Stimulated activated CD8-positive, alpha-beta memory T cell treated with anti-CD3 and anti-CD28 coated beads, Interleukin-15, amount 100 ng/mL, for 48 hours (primary cell): ENCODE measurements at places on chromosomes 1 and 21.
A peak's percentile ranks its signal among the peaks of the same experiment; 100 is the strongest.

DNA sequence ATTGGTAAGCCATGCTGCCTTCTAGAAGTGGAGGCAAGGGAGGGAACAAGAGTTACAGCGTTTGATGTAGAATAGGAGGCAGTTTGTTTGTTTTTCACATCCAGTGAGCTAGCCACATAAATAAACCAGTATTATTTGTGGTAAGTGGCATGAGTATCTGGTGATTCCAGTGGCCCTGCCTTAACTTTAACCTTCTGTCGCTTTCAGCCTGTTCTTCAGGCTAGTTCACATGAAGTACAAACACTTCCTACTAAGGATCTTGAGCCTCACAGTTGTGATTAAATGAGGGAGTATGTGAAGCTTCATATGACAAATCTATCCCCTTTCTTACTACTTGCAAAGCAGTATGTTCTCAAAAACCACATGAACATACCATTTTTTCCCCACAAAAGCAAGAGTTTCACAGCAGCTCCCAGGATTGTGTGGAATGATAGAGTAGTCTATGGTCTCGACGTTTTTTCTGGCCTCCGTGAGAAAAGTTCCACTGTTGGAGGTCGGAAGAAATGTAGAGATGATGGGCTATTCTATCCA is 59.5 kb downstream of the PHACTR4 start:
- DNase-seq: no peak

GRCh38 chr21:14827468-14827867 is 237.3 kb downstream of the NRIP1 start:
- no peak for DNase-seq

- DNase-seq: no peak
These were observed 38.7 kb downstream of the DSTYK start for GRCh38 chr1:205172729-205173366.

DNA sequence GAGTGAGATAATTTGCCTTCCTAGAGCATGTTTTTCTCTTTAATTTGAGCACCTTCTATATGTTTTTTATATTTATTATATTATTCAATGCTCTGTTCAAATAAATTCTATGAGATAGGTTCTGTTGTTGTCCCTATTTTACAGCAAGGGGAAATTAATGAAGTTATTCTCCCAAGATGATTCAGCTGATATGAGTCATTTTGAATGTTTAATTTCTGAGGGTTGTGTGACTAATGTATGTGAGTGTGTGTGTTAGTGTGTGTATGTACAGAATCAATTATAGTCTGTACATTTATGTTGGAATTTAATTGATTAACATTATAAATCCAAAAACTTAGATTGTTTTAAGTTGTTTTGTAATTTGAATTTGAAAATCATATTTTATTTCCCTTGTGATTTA is 1536.7 kb upstream of the B3GALT2 start:
- no peak for DNase-seq

DNA sequence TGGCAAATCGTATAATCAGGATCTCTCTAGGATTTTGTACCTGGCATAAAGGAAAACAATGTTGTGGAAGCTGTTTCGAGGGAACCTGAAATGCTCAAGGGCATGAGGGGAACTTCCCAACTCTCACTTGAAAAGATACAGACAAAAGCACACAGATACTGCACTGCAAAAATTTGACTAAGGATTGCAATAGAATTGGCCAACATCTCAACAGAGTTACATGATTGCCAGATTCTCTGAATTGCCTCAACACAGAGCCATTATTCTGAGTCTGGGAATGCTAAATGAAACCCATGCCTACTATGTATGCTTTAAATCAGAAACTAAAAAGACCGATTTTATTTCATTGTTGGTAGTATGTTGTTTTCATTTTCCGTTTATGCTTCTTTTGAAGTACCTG is 16.0 kb downstream of the KRTAP19-8 start:
- no peak for DNase-seq

- DNase-seq: no peak
These were observed 16.9 kb downstream of the MGST3 start for GRCh38 chr1:165647970-165648369.

DNA sequence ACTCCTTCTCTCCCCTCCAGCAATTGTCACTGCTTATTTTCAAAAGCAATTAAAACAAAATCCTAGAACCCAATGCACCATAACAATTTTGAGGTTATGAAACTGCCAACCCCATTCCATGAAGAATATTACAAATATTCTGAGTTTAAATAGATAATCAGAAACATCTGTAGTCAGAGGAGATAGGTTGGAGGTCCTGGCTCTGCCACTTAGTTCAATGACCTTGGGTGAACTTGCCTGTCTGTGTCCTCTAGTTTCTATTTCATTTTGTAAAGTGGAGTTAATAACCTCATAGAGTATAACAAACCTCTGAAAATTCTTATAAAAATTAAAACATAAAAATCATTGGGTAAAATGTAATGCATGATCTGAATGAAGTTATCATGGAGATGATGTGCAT is 164.6 kb downstream of the KCTD3 start:
- DNase-seq: no peak

DNA sequence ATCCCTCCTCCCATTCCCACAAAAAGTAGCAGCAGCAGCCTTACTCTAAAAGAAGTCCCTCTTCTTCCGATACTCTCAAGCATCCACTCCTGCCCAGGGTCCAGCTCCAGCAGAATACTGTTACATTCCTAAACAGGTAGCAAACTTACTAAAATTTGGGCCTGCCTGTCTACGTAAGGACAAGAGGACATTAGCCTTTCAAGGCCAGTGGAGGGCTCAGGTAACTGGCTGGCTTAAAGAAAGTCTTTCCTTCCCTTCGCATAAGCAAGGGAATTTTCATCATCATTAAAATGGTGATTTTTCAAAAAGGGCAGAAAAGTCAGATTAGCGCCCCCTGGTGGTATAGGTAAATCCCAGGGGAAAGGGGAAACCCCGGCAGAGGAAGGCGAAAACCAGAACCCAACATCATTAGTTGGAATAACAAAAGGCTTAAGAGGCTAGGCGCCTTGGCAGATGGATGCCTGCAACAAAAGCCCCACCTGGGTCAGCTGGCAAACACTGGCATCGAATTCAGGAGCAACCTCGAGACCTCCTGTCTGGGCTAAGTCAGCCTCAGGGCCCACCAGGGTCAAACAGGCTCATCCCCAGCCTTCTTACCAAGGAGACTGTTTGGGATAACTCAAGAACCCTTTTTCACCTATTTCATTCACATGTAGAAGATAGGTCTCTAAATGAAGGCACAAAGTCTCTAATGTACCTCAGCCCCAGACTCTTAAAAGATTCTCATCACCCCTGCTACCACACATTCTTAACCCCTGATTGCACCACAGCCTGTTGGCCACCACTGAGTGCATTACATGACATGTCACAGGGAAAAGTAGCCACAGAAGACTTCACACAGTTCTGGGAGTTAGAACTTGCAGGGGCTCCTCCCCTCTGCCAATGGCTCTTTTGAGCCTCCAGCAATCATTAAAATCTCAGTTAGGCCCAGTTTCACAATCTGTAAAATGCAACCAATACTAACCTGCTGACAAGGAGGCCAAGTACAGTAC is 36.7 kb downstream of the ERI3 start:
- no peak for DNase-seq

DNA sequence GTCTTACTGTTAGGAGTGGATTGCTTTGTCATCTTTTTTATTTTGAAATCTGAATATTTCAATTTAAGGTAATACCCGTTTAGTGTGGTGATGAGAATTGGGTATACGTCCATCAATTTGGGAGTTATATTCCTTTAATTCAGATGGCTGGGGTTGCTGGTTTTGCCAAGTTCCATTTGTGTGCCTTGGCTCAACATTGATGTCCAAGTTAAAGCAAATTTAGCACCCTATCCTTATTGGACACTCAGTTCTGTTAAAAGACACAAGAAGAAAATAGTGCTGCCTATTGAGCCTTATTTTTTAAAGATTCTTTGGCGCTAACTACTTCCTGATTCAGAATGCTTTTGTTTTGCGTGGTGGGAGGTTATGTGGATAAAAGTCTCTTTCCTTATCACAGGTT is 40.6 kb downstream of the CAMTA1 start:
- no peak for DNase-seq

DNA sequence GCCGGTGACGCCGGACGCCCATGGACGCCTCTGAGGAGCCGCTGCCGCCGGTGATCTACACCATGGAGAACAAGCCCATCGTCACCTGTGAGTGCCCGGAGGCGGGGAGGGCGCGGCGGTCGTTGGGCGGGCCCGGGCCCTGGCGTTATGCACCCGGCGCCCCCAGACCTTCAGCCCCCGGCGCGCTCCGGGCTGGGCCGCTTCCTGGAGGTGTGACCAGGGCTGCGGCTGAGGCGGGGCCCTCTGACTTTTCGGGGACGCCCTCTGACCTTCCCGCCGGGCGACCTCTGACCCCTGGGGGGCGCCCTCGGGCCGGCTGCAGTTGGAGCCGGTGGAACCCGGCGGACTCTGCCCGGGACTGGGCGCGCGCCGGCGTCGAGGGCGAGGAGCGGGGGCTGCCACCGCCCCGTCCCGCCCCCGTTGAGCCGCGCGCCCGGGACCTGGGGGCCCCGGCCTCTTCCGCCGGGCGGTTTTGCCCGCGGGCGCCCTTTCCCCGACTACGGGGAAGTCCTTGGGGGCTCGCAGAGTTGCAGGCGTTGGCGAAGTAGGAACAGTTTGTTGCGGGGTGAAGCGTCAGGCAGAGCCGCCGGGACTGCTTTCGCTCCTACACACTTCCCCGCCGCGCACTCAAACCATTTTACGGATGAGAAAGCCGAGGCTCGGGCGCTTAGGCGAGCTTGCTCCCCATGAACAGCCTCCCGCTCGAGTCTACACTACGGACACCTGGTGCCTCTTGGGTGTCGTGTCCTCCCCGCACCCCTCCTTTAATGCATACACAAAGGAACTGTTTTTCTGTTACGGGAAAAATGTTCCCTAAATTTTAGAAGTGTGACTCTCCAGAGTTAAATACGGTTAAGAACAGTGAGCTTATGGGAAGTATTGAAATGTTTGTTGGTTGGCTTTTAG is 618 bp downstream of the TRAPPC10 start:
- peak; percentile 85 for DNase-seq

DNA sequence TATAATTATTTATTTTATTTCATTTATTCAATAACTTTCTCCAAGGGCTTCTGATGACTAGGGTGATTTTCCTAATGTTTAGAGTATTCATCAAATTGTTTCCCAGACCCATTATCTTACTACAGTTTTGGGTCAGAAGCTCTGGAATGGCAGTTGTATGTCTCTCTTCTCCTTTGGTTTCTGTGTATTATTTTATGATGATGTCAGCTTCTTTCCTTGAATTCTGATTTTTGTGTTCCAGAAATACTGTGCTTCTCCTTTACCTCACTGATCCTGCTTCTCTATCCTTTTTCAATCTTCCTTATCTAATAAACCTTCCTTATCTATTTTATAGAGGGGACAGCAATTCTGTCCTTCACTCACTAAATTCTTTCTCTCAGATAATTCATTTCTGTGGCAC is 48.8 kb downstream of the LRRC8B start:
- no peak for DNase-seq

DNA sequence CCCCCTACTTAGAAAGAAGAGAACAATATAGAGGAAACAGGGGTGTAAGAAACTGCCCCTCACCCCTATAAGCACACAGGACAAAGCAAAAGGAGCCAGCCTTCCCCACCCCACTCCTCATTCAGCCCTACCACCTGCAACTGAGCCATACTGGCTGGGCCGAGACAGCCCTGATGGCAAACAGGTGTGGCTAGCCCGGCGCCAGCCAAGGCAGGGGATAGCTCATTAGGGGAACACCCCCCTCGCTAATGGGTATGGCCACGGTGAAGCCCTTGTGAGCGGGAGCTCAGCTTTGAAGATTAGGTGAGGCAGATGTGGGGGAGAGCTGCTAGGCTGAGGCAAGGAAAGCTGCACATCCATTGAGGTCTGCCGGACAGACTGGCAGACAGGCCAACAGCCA is 65.5 kb downstream of the ERI3 start:
- DNase-seq: no peak

- no peak for DNase-seq
These were observed 3.2 kb upstream of the KIAA0040 start for GRCh38 chr1:175195798-175196197.

DNA sequence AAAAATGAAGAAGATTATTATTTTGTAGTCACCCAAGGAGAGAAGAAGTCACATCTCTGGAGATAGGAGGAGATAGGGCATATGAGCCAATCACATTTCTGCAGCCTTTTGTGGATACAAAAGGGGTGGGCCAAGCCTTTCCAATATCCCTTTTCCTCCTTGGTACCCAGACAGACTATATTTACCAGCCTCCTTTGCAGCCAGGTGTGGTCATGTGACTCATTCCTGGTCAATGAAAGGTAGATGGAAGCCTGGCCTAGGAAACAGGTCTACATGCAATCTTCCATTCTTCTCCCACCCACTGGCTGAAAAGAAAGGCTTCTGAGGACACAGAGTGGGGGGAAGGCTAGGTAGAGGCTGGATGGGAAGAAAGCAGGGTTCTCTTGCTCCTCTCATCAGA is 58.1 kb upstream of the ERG start:
- DNase-seq: no peak

DNA sequence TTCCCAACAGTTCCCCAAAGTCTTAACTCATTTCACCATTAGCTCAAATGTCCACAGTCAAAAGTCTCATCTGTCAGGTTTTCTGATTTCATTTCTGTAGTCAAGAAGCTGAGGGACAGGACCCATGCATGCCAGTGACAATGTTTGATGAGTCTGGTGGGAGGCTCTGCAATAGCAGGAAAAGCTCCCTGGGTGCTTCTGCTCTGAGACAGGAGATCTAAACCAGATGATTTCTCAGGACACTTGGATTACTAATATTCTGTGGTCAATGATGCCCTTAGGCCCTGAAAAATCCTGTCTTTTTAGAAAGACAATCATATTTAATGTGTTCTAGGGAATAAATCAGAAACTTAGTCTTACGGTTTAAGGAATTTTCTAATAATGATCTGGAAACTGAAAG is 56.4 kb downstream of the PCBP3 start:
- DNase-seq: no peak

- DNase-seq: no peak
These were observed 664.6 kb upstream of the ADAMTS5 start for GRCh38 chr21:27631471-27631870.

- no peak for DNase-seq
These were observed 21.9 kb downstream of the MAP7D1 start for GRCh38 chr1:36177589-36178431.

- no peak for DNase-seq
These were observed 47.1 kb upstream of the FMN2 start for GRCh38 chr1:240044620-240045019.

DNA sequence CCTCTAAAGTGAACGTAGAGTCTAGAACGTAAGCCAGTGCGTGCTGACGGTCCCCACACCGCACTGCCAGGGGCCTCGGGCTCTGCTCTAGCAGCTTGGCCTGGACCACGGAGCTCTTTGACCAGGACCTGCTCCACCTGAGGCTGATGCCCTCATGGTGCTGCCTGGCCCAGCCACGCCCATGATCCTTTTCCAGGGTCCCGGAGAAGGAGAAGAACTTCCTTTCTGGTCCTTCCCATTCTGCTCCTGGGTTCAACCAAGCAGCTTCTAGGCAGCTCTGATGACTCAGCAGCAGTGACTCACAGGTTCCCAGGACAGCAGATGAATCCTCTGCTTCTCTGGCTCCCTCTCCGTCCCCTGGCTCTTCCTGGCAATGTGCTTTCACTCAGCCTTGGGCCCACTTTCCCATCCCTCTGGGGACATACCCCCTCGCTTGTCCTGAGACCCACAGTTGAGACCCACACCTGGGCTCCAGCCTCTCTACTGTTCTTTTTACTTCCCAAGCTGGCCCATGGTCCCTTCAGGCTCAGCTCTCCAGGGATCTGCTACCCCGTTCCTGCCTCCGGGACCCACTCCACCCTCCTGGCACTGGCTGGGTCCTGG is 246.3 kb upstream of the RAB4A start:
- DNase-seq: no peak
